ENCODE measurements at places on chromosomes 3 and 15.

DNA sequence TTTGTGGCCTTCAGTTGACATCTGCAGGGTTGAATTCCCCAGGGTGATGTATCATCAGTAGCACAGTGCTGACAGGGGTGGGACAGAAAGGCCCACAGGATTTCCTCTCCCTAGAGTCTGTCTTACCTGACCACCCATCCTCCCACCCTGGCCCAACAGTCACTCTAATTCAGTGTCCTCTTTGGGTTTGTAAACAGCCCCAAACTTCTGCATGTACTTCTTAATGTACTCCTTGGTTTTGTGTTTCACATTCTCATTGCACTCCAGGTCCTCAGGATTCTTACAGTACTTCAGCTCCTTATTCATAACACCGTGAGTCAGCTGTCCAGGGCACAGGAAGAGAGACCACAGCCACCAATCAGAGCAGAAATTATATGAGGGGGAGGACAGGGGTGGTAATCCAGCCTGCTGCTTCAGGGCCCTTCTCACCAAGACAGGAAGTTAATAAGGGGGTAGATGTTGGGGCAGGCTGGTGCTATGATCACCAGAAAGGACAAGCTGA lies 37.5 kb downstream of the NBEAL2 start:
- DNase-seq: no peak

DNA sequence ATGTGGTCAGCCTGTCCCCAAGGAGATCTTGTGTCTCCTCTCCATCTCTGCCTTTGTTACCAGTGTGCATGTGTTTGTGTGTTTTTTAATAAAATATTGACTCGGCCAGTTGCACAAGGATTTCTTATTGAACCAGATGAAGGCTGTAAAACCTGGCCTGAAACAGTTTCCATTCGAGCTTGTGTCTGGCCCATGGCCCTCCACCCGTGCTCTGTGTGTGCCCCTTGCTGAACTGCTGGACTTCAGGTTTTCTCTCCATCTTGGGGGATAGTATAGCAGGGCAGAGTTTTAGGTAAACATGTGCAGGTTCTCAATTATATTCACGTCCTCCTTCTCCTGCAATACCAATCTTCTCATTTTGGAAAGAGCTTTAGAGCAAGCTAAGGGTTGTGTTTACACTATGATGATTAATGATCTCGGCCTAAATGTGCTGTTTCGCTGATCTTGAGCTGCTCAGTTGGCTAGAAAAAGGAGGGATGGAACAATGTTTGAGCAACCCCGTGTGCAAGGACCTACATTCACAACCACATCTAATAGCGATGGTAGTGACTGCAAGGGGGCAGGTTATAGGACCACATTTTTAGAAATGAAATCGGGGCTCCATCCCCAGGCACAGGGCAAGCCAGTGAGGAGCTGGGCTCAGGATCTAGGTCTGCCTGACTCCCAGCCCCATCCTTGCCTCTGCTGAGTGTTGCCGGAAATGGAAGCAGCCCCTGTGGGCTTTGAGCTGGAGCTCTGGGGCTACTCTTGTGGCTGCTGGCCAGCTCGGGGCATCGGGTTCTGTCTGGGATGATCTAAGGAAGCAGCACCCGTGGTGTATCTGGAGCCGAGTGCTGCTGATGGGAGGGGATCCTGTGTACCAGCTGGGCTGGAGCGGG lies 47.7 kb downstream of the CMTM6 start:
- DNase-seq: no peak

- no peak for DNase-seq
Observed at GRCh38 chr3:183638101-183638852, 2.9 kb downstream of the KLHL24 start.

- no peak for DNase-seq
Observed at GRCh38 chr15:35321926-35322325, 224.0 kb downstream of the DPH6 start.

DNA sequence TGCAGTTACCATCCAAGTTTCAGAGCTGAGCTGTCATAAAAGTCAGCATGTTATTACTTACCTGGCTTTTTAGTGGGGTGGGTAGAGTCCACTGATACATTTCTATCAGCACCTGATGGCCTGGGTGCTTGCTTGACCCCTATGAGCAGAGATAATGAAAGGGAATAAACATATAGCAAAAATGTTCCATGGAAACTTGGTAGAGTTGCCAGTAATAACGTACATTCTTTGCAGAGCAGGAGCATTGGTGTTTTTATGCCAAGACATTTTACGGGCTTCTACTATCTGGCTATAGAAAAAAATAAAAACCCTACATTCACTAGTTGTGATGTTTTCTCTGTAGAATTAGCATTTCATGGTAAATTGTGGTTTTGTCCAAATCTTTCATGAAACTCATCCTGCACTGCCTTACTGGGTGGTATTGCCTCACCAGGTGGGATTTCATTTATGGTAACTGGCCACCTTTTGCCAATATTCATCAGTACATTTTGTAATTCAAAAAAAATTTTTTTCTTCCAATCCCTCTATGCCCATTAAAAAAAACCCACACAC lies 70.9 kb downstream of the TFG start:
- DNase-seq: no peak

- no peak for DNase-seq
Observed at GRCh38 chr3:159884661-159885402, 103.8 kb upstream of the IL12A start.

DNA sequence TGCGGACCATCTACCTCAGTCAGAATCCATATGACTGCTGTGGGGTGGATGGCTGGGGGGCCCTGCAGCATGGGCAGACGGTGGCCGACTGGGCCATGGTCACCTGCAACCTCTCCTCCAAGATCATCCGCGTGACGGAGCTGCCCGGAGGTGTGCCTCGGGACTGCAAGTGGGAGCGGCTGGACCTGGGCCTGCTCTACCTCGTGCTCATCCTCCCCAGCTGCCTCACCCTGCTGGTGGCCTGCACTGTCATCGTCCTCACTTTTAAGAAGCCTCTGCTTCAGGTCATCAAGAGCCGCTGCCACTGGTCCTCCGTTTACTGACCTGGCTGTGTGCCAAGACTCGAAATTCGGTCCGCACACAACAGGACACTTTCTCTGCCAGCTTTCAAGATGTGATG lies 21.9 kb downstream of the NRROS start:
- DNase-seq: no peak

DNA sequence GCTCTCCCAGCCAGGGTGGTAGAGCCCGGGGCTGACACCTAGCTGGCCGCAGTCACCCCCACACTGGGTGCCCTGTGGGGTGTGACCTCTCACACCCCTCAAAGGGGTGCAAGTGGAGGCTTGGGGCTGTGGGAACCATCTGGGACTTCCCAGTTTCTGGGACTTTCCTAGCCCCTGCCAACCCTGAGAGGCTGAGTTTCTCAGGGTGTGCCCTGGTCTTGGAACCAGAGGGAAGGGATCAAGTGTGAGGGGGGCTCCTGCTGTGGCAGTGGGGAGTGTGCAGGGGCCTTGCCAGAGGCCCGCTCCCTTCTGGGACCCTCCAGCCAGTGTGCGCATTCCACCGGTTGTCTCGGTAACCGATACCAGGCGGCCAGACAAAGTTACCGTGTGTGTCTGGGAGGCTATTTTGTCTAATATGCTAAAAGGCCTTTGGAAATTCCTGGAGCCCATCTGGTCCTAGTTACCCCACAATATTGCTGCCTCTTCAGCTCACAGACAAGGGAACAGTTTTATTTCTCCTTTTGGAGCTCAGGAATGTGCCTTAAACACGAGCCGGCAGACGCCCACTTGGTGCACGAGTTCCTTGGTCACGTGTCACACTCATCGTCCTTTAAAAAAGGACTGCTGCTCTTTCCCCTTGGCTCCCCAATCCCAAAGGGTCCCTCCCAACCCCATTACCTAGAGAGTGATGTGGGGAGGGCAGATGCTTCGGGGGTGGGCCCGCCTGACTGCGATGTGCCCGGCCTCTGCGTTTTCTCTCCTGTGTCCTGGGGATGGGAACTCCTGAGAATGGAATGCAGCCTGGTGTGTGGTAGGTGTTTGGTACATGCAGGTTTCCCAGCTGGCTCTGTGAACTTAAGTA lies 33.2 kb downstream of the HDAC11 start:
- no peak for DNase-seq

DNA sequence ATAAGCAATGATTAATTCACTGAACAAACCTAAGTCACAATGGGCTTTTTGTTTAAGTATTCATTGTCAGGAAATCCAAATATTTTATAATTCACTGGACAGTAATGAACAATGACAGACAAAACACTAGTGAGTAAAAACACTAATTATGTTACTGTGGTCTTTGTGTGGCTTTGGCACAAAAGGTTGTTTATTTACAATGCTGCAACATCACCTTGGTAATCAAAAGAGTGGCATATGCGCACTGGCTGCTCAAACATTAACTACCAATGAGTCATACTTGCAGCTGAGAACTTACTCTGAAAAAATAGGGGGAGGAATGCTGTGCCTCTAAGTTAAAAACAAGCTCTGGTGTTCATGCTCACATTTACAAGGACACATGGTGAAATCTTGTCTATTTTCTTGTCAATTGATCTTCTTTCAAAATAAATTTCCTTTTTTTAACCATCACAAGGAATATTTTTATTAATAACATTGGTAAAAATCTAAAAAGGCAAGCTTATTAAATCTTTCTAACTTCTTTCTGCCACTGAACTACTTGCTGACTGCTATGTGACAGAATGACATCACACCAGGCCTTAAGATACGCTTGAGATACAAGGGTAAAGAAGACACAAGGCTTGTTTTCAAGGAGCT lies 85.2 kb upstream of the PPIB start:
- DNase-seq: no peak

- DNase-seq: no peak
Observed at GRCh38 chr3:195558602-195559001, 15.5 kb upstream of the PPP1R2 start.

DNA sequence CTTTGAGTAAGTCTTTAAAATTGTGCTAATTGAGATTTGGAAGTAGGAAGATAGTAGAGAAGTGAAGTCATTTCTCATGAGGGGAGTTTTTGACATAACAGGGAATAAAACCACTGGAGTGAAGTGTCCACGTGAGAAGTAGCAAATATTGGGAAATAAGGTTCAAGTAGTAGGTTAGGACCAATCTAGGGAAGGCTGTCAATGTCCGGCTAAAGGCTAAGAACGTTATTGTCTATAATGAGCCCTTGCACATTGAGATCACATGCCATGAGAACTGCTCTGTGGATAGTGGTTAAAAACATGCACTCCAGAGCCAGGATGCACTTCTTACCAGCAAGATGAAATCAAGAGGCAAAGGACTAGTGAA lies 459.9 kb upstream of the TPRG1 start:
- no peak for DNase-seq

DNA sequence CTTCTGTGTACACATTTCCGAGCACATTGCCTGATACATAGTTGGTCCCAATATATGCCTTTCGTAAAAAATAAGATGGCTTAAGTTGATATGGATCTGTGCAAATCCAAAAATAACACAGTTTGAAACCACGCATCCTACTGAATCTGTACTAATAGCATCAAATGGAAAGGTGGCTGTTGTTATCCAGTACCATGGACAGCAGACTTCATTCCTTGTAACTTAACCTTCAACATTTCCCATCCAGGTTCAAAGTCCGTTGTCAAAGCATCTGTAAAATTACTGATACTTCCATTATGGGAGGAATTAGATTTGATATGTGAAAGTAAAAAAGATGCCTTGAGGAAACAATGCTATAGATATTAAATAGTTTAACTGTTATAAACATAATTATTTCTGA lies 65.5 kb upstream of the C3orf49 start:
- no peak for DNase-seq

- DNase-seq: no peak
Observed at GRCh38 chr3:148453781-148454191, 243.9 kb upstream of the AGTR1 start.

DNA sequence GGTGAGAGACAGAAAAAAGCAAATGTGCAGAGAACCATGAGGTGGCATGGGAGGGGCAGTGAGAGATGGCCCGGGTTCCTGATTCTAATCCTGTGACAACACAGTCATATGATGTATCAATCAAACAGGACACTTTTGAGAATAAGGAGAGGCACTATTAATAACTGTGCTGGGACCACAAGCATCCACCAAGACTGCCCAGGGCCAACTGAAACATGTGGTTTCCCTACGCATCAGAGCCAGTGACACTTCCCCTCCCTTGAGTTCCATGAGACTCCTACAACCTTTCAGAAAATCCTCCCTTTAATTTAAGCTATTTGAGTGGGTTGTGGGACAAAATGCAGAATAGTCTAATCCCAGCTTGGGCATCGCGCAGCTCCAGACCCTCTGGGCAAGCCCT lies 17.4 kb downstream of the SH3BP5 start:
- DNase-seq: no peak

GRCh38 chr3:123028233-123028828 lies 768 bp upstream of the SEMA5B start:
- no peak for DNase-seq

DNA sequence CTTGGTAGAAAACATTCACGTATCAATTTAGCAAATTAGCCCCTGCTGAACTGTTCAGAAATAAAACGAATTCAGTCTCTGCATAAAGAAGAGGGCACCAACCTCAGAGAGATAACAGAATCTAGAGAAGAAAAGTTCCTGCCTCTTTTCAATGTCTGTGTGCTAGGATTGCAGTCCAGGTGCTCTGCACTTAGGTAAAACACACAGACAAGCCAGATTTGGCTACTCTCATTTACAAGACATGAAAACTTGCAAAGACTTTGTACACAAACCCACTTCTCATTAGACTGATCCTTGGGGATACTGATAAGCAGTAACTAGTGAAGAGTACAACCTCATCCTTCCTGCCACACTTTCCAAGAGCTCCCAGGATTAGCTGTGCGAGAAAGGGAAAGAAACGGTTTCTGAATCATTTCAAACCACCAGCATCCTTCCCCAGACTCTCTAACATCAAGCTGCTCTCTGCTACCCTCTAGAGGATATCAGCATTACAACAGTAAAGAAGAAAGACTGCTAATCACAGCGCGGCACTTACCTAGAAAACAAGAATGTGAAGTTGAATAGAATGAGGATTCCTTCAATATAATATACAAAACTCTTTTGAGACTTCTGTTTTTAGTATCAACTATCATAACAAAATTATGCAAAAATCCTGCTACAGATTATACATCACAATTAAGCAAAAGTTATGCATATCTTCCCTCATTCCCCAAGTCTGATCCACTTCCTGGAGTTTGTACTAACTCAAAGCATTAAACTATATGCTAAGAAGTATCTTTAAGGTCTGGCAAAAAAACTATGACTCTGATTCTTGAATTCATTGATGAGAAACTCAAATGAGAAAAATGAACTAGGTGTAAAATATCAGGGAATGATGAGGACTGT lies 306.4 kb downstream of the MAGI1 start:
- DNase-seq: no peak

DNA sequence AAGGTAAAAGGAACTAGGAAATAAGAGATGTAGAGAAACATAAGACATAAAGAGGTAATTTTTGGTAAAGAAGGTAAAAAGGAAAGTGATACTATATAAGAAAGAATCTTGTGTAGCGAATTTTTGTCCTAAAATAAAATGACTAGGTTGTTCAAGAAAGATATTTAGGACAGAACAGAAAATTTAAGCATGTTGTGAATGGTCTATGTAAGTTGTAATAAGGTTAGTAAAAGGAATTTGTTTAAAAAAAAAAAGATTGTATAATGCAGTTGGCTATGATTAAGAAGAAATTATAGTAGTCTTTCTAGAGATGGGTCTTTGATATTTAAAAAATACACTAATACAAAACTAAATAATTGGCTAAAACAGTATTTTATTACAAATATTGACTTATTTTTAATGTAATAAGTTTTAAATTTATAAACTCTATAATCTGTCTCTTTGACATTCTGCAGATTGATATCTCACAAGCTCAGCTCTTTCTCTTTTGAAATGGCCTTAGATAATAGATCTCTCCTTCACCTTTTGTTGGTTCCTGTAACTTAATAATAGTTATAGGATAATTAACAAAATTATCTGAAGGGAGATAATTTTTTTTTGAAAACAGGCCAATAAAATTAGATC lies 3.7 kb upstream of the SLC41A3 start:
- DNase-seq: no peak

- no peak for DNase-seq
Observed at GRCh38 chr3:55611121-55611520, 124.0 kb upstream of the WNT5A start.
